GM18507 (cell line): ENCODE measurements at places on chromosomes 11 and 22.
A peak's percentile ranks its signal among the peaks of the same experiment; 100 is the strongest.

DNA sequence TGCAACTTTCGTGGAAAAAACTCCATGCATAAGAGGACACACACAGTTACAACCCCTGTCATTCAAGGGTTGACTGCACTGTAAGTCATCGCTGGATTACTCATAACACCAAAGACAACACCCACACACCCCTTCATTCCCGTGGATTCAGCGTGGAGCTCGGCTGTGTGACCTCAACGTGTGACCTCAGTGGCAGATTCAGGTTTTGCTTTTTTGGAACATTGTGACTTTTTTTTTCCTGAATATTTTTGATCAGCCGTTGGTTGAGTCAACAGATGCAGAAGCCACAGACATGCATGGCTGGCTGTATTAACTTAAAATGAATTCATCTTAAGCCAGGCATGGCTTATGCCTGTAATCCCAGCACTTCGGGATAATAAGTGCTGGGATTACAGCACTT, 19.7 kb upstream of the MUC5AC start:
- DNase-seq = no peak

DNA sequence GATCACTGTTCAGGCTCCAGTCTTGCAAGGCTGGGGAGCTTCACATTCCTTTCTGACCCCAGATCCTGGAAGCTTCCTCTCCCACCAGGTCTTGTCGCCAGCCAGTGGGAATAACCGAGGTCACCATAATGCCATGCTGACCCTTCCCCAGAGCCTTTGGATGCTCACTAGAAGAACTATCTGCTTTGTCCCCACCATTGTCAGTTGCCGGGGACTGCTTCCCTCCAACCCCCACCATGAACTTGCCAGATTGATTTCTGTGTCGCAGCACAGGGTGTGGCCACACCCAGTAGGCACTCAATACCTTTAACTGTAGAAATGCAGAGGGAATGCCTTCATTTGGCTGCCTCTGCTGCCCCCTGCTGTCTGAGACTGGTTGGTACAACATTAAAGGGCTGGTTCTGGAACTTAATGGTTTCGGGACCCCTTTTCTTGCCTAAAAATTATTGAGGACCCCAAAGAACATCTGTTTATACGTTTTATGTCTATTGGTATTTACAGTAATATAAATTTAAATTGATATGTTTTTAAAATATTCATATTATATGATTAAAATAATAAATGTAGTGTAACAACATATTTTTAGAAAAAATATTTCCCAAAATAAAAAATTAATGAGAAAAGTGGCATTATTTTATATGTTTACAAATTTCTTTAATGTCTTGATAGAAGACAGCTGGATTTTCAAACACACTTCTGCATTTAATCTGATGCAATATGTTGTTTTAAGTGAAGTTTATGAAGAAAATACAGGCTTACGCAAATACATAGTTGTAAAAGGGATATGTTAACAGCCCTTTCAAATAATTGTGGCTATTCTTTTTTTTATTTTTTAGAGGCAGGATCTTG, 6.7 kb upstream of the GDPD5 start:
- DNase-seq = peak; percentile 56

DNA sequence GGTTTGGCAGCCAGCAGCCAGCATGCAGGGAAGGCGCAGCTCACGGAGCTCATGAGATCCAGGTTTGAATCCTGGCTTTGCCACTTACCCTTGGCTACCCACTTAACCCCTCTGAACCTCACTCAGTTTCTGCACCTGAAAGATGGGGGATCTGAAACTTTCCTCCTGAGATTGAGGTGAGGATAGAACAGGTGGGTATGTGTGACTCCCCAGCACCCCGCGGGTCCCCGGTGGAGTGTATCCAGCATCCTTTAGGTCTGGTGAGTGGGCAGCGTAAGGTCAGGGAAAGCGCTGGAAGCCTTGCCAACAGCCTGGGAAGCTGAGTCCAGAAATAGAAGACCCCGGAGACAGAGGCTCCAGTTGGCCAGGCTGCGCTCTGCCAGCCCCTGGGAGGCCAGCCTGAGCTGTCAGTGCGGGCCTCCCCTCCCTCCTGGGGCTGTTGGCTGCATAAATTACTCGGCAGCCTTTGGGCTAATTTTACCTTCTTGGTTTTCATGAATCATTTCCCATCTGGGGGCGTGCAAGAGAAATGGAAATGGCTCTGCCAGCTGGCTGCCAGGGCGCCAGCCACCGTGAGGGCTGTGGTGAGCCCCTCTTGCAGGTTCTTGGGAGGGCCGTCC, 17.6 kb downstream of the PRDM11 start:
- DNase-seq = no peak

DNA sequence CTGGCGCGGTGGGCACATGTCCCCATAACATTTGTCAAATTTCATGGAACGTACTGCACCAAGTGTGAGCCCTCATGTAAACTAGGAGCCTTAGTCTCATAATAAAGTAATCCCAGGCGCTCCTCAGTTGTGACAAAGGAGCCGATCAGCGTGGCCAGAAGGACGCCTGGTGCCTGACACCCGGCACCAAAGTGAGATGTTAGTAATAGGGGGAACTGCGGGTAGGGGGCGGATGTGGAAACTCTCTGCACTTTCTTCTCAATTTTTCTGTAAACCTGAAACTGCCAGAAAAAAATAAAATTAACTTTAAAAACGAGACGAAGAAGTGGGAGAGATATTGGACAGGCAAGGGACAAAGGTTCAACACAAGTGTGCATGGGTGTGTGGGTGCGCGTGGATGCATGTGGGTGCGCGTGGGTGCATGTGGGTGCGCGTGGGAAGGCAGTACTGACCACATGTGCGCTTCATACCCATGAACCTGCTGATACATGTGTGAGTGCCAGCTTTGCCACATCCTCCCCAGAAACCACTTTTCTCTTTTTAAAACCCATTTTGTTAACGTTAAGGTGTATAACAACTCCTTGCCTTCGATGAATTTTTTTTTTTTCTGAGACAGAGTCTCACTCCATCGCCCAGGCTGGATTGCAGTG, 55.4 kb upstream of the LINC01488 start:
- no peak for DNase-seq

- no peak for DNase-seq
These were observed 456.2 kb downstream of the BRD1 start for GRCh38 chr22:49371325-49372110.

- no peak for DNase-seq
These were observed 13.6 kb downstream of the RNF215 start for GRCh38 chr22:30373331-30374325.

GRCh38 chr11:79294845-79295731, 145.7 kb downstream of the TENM4 start:
- no peak for DNase-seq

DNA sequence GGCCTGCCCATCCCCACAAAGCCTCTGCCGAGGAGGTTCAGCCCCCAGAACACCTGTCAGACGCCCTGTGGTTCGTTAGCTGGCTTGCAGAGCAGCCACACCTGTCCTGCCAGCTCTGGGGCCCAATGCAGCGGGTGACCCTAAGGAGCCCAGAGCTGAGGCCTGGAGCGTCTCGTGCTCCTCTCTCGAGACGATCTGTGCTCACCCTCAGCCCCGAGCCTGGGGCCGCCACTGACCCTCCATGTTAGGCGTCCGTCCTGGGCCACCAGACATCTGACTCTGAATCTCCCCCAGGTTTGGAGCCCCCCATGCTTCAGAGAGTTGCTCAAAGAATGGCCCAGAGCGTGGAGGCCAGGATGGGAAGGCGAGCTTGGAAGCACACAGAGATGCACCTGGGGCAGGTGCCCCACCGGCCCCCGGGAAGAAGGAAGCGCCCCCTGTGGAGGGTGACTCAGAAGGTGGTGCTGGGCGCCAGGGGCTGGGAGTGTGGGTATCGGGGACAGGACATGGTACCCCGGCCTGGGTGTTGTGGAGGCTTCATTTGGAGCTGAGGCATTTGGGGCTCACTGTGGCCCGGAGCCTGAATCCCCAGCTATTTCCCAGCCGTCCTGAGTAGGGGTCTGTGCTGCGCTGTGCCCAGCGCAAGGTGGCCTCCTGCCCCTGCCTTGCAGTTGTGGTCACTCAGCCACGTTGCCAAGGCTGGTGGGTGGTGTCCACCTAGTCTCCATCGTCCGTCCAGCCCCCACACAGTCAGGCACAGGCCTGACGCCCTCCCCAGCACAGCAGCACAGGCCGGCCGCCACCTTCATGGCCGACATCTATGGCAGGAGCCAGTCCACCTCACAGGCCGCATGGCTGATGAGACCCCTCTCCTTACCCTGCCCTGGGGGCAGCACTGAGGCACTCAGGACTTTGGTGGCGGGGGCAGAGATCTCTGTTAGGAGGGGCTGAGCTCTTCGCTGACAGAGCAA, 36.2 kb downstream of the SBF1 start:
- DNase-seq = no peak

- DNase-seq = no peak
These were observed 12.1 kb upstream of the BBOX1 start for GRCh38 chr11:27028561-27028965.

DNA sequence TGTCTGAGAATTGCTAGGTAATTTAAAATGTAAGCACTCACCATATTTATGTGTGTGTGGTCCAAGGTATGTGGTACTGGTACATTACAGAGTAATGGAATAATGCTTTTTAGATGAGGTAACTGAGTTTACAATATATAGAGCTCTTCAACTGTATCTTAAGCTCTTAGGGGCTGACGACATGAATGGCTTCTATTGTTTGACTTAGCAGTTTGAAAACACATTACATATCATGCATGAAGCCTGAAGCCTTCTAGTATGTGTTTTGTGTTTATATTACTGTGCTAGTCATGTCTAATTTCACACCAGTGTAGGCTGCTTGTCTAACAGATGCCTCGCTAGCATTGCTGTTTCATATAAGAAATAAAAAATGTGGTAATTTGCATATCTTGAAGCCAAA, 37.2 kb downstream of the GAS2 start:
- no peak for DNase-seq

DNA sequence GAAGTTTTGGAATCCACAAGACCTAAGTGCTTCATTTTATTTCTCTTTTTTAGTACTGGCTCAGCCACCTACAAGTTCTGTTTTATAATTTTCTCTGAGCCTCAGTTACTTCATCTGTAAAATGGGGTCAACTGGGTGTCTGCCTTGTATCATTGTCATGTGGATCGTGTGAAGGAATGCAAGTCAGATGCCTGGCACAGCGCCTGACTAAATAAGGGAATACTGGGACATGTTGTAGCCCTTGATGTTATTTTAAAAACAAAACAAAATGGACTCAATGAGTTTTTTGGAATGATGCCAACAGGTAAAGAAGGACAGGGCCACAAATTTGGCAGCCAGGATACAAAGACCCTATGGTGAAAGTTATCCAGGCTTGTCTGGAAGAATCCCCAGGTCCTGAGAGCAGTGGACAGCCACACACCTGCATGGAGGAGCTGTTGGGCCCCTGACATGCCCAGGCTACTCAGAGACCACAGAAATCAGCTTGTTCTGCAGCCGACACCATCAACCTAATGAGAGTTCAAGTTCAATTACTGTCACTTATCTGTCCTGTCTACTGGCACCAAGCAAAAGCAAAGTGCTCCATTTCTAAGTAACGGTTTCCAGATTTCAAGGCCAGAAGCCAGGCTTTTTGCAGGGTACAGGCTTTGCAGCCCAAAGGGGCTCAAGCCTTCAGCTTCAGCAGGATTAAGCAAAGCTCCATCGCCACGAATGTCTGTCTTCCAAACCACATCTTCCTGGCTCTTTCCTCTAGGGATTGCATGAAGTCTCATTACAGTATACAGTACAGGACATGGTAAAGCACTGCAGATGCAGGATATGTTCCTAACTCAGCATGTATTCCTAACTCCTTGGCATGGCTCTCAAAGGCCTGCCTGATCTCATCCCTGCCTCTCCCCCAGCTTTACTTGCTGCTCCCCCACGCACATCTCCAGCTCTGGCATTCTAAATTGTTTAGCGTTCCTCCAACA, 18.4 kb downstream of the DKK3 start:
- no peak for DNase-seq

GRCh38 chr11:71476926-71477640, 24.1 kb downstream of the NADSYN1 start:
- DNase-seq = no peak

- no peak for DNase-seq
These were observed 5.8 kb downstream of the POLDIP3 start for GRCh38 chr22:42608823-42609361.

GRCh38 chr22:42586381-42586780, 28.3 kb downstream of the POLDIP3 start:
- DNase-seq = no peak
